ENCODE measurements at places on chromosomes 16 and 17.

DNA sequence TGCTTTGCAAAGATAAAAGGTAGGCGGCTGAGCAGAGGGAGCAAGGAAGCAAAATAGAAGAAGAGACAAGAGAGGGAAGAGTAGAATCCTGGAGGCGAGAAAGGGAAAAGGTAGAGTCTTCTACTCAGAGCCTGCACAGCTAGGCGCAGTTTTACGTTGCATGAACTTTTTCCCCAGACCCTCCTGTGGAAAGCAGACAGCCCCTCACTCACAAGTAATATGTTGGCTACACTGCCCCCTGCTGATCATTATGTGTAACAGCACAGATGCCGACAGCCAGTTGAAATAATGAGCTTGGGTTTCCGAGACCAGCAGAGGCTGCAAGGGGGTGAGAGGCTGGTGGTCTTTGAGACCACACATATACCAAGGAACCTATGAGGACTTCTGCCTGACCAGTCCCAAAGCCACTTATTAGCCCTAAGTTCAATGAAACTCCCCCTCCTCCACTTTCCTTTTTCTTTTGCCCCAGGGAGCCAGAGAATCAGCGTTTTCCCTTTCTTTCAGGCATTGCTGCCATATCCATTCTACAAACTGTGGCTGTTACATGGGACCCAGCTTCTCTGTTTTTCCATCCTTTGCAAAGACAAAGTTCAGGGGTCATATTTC is 22.5 kb upstream of the CMTR2 start:
- DNase-seq, result peak; percentile 16

DNA sequence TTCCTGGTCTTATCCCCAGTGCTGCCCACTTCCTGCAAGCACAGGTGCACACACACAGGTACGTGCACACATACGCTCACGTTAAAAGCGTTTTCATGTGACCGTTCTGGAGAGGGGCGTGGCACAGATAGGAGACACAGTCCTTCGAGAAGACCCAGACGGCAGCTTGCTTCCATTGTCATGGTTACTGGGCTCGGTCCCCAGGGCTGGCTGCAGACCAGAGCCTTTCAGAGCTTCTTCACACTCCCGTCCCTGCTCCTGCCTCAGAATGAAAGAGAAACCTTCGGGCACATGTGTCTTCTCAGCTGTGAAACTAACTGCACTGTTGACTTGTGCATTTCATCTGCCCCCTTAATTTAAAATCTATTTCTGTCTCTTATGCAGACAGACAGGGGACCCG is 154.2 kb downstream of the PITPNC1 start:
- no peak for DNase-seq

DNA sequence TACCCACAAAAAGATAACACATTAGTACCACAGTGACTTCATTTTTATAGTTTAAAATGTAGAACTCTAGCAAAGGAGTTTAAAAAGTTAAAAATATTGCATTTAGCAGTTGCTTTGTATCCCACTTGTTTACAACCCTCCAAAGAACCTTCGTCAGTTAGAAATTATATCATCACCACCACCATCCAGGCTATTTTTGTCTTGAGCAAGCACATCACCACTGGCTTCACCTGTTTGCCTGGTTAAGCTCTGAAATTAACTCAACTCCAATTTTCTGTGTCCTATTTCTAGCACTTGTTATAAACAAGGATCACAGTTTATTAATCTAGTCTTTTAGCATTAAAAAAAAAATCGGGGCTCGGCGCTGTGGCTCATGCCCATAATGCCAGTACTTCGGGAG is 6.1 kb downstream of the GLYR1 start:
- DNase-seq, result no peak

DNA sequence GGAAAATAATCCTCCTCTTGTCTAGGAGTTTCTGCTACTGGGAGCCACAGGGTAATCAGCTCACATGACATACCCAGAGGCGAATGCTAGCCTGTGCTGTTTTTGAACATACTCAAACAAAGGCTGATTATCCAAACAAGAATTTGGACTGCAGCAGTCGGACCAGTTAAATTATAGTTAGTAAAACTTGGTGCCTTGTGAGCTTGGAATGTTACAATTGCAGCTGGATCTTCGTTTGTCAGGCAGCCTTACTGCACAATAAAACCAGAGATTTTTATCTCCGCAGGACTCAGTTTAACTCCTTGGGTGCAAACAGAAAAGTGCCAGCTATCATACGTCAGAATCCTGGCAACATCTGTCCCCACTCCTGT is 163.8 kb upstream of the TBX2 start:
- peak; percentile 32 for DNase-seq

- DNase-seq, result no peak
Measured at GRCh38 chr16:13138528-13138927, 237.1 kb downstream of the SHISA9 start.

Data from fibroblast of skin of right biceps (primary cell).